GM23248 (cell line): ENCODE measurements at places on chromosomes 12 and 14. TPM values are rescaled to one million over a fixed set of nuclear protein-coding genes. Genes with fewer than 3 reads are reported as not detected.
A peak's percentile ranks its signal among the peaks of the same experiment; 100 is the strongest.

DNA sequence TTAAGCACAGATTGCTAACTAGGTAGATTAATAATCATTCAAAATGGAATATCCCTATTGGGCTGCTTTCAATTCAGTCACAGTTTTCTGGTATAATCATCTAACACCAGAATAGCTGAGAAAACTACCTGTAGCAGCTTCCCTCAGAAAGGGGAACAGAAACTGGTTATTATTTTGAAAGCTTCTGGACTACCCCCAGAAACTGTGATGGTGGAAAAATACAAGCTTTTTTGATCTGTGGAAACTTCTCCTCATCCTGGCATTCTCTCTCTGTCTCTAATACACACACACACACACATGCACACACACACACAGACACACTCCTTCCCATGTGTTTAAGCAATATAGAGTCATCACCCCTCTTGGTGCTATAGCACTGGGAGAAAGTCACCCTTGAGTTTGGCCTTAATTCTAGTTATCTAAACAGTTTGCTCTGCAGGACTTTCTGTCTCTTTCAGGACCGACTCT is 251.5 kb upstream of the LMO3 start:
- no peak overlapping the region for H3K4me3 ChIP-seq
- no peak for DNase-seq
- H3K27me3 ChIP-seq, result no peaks in the 10 kb centered on the region

DNA sequence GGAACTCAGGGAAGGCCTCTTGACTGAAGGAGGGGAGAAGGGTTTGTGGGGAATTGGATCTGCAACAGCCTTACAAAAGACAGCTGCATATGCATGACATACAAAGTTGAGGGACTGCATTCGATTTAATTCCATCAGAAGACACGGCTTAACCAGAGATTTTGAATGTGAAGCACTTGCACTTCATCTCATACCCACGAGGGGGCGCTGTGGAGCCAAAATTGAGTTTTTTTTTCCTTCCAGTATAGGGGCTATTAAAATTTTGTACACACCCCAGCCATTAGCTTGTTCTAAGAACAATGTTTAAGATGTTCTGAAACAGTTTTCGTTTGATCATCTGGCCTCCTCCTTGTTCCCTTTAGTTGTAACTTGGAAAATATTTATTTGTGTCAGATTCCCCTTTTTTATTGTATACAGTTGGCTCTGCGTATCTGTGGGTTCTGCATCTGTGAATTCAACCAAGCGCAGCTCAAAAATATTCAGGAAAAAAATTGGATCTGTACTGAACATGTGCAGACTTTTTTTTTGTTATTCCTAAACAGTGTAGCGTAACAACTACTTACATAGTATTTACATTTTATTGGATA is 1.6 kb downstream of the SUDS3 start:
- peak overlapping the region; percentile 77 for H3K27ac ChIP-seq
- peaks cover 13% of the 10 kb centered on the region; the same call in 1 of the 2 replicates for H3K36me3 ChIP-seq
- no peaks in the 10 kb centered on the region for H3K27me3 ChIP-seq

DNA sequence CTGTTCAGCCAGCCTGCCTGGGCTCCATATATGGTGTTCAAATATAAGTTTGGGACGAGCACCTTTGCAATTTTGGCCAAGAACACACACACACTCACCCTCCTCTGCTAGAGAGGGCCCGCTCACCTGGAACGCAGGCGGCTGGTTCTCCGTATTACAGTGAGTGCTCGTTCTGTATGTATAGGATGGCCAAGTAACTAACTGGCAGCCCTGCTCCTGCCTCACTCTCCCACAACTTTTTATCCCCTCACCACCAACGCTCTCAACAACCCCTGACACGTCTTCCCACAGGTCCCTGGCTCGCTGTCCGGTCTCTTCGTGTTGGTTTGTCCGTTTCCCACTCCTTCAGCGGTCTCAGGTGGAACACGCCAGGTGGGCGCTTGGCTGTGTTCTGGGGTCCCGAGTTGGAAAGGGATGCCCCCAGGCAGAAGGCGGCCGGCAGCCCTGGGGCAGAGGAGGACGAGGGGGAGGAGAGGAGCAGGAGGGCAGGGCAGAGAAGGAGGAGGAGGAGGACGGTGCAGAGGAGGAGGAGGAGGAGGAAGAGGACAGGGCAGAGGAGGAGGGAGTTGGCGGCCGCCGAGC is 398 bp upstream of the MSRB3 start:
- no peak for DNase-seq
- peak overlapping the region; percentile 87 for H3K4me3 ChIP-seq
- H3K27me3 ChIP-seq, result no peaks in the 10 kb centered on the region
- no peaks in the 10 kb centered on the region for H3K36me3 ChIP-seq
- no peak overlapping the region for H3K27ac ChIP-seq

- H3K4me1 ChIP-seq, result no peaks in the 10 kb centered on the region
- no peaks in the 10 kb centered on the region for H3K36me3 ChIP-seq
- no peak overlapping the region for H3K27ac ChIP-seq
- H3K27me3 ChIP-seq, result no peaks in the 10 kb centered on the region
- DNase-seq, result no peak
- H3K4me3 ChIP-seq, result no peak overlapping the region
Measured at GRCh38 chr12:84627593-84627992, 285.0 kb downstream of the SLC6A15 start.

DNA sequence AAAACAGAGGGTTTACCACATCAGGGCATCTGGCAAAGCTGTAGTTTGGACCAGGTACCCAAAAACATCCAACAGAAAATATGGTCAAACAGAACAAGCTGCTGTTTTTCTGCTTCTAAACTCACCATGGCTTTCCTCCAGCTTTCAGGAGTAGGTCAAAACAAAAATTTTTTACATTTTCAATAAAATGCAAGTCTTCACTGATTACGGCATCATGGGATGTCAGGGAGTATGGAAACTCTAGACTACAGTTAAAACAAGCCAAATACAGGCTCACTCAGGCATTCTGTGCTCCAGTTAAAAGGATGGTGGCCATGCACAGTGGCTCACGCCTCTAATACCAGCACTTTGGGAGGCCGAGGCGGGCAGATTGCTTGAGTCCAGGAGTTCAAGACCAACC is 47.1 kb upstream of the PSMA6 start:
- DNase-seq, result no peak
- no peak overlapping the region for H3K4me3 ChIP-seq
- H3K36me3 ChIP-seq, result no peaks in the 10 kb centered on the region
- H3K27ac ChIP-seq, result no peak overlapping the region
- H3K27me3 ChIP-seq, result no peaks in the 10 kb centered on the region

GRCh38 chr12:49446571-49446970 is 79.3 kb downstream of the SPATS2 start:
- no peak for DNase-seq
- no peaks in the 10 kb centered on the region for H3K27me3 ChIP-seq
- no peak overlapping the region for H3K4me3 ChIP-seq
- no peak overlapping the region for H3K27ac ChIP-seq

- no peak overlapping the region for H3K27ac ChIP-seq
- H3K36me3 ChIP-seq, result no peaks in the 10 kb centered on the region
- H3K27me3 ChIP-seq, result no peaks in the 10 kb centered on the region
- H3K4me3 ChIP-seq, result no peak overlapping the region
- H3K4me1 ChIP-seq, result peaks cover 22% of the 10 kb centered on the region
Measured at GRCh38 chr12:71558445-71558844, 105.2 kb downstream of the ZFC3H1 start.

- DNase-seq, result peak; percentile 72
- no peaks in the 10 kb centered on the region for H3K27me3 ChIP-seq
- no peak overlapping the region for H3K4me3 ChIP-seq
- H3K27ac ChIP-seq, result no peak overlapping the region
Measured at GRCh38 chr12:98939350-98939749, 294.3 kb downstream of the APAF1 start.

GRCh38 chr14:28975084-28975483 is 208.5 kb downstream of the FOXG1 start:
- no peaks in the 10 kb centered on the region; the same call in 1 of the 2 replicates for H3K27me3 ChIP-seq
- no peak overlapping the region for H3K4me3 ChIP-seq
- DNase-seq, result no peak
- no peaks in the 10 kb centered on the region for H3K4me1 ChIP-seq
- no peaks in the 10 kb centered on the region for H3K36me3 ChIP-seq

DNA sequence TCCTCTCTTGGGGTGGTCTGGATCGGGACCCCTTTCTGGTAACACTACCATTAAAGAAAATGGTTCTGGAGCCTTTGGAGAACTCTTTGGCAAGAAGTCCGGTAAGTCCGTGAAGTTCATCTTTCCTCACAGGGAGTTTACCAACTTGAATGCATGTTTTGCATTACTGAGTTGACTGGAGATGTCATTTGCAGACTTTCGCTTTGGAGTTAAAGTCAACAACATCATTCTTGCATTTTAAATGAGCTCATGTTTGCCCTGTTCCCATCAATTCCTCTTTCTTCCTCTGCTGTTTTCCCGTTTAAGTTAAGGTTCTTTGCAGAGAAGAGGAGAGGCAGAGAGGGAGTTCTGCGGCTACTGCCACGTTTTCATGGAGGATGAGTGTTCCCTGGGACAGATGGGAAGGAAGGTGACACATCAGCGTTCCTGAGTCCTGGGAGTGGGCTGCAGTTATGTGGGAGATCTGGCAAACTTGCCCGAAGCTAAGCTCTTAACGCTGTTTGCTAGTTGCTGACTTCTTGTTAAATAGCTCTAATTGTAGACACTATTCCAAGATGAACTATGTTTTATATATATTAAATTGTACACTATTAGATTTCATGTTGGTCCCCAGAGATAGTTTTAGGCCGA is 18.8 kb upstream of the PRICKLE1 start:
- no peak overlapping the region for H3K4me3 ChIP-seq
- peaks cover 14% of the 10 kb centered on the region for H3K4me1 ChIP-seq
- H3K36me3 ChIP-seq, result no peaks in the 10 kb centered on the region

DNA sequence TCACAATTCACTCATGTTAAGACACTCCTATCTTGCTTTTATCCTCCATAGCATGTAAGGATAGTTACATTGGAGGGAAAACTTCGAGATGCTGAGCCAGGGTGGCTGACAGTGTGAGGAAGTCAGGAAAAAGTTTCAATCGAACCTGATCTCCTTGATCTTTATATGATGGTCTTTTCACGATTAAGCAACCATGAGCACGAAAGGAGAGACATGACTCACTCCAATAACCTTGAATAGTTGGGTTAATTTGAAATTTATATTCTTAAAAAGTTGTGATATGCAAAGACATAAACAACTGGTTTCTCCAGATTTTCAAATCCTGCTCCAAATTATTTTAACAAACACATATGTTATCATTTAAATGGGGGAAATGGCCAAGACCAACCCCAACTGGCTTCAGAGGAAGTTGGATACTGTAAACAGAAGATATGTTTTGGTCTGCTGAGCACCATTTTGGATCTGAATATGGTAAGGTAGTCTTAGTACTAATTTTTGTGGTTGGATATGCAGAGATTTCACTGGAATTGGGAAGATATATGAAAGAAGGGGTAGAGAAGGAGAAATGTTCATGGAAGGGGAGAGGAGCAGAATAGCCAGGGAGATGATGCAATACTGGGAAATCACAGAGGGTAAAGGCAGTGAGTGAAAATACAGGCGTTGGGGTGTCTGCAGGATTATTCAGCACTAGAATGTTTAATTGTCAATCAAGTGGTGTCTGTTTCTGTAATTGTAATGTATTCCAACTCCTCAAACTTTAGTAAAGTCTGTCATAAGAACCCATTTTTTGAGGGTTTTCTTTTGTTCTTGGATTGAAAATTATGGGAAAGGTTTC is 185.2 kb upstream of the SLC38A2 start:
- no peaks in the 10 kb centered on the region for H3K27me3 ChIP-seq
- peak overlapping the region; percentile 94 for H3K27ac ChIP-seq
- DNase-seq, result peak; percentile 62
- H3K4me1 ChIP-seq, result peaks cover 92% of the 10 kb centered on the region

Gene CCDC175
- not detected in 2 replicates for total RNA-seq

Gene DTX3
- total RNA-seq, result 12.3 and 19.6 TPM in 2 replicates

Gene KRT75
- not detected in 2 replicates for total RNA-seq

Gene SDR9C7
- total RNA-seq, result not detected in 2 replicates

Gene CNTN1
- total RNA-seq, result 0.32 and 0.51 TPM in 2 replicates

Gene BDKRB2
- total RNA-seq, result 14.4 and 15.8 TPM in 2 replicates

Gene FAM186B
- total RNA-seq, result 0.22 and 1.4 TPM in 2 replicates
